ENCODE measurements at places on chromosomes 16 and 17.

DNA sequence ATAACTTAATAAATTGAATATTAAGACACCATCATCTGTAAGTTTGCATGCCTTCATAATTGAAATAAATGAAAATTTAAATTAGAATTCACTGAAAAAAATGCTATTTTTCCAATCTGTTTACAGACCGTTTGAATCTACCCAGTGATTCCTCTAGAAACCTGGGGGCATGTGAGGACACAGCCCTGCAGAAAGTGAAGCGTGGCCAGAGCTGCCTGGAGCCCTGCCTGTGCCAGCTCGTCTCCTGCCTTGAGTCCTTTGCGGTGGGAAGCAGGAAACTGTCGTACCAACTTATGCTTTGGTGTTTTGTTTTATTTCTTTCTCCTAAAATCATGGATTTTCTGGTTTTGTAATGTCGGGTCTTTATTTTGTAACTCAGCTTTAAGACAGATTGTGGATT, 67.8 kb upstream of the FA2H start:
- DNase-seq = no peak

GRCh38 chr16:83747936-83748335, 59.8 kb upstream of the HSBP1 start:
- DNase-seq = no peak

DNA sequence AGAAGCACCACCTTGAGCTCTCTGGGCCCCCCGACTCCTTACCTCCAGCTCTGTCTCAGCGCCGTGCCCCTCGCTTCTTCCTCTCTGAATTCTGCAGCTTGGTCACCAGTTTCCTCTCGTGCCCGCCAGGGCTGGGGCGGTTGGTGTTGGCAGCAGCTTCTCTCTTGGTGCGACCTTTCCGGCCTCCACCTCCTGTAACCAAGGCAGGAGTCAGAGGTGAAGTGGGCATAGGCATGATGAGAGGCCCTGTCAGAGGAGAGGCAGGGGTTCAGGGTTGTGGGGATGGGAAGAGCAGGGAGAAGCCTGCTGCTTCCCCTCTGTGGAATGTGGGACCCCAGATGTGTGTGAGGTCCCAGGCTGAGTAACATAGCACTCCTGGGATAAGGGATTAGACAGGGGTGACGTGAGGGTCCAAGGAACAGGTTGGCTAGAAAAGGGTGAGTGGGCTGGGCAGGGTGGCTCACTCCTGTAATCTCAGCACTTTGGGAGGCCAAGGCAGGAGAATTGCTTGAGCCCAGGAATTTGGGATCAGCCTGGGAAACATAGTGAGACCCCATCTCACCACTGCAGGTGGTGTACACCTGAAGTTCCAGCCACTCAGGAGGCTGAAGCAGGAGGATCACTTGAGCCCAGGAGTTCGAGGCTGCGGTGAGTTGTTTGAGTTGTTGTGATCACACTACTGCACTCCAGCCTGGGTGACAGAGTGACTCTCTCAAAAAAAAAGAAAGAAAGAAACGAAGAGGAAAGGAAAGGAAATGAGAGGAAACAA, 626 bp downstream of the NUPR1 start:
- no peak for DNase-seq

DNA sequence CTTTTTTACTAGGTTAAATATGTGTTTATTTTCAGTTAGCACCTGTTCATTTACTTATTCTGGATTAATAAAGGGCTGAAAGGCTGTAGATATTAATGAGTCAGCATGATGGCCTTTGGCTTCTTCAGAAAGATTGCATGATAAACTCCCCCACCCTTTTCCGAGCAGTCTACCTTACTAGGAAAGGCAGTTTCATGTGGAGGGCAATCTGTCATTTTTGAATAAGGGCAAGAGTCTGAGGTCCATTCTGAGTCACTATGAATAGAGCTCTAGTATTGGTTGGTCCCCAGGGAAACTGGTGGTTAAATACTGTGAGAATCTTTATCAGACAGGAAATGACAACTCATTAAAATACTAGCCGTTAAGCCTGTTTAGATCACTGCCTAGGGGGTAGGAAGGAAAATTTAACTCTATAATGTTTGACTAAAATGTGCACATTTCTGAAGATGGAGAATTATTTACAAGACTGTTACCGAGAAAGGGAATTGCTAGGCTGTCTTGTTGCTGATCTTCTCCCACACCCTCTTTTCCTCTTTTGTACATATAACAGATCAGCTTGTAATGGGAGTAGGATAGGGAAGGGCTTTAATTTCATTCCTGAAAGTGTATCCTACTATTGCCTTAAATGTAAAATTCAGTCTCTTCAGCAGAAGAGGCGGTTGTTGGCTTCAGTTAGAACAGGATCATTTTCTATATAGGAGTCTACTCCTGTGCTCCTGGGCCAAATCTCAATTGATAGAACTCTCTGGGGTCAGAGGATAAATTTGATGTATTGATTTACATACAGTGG, 63.3 kb downstream of the TUBD1 start:
- peak; percentile 67 for DNase-seq

DNA sequence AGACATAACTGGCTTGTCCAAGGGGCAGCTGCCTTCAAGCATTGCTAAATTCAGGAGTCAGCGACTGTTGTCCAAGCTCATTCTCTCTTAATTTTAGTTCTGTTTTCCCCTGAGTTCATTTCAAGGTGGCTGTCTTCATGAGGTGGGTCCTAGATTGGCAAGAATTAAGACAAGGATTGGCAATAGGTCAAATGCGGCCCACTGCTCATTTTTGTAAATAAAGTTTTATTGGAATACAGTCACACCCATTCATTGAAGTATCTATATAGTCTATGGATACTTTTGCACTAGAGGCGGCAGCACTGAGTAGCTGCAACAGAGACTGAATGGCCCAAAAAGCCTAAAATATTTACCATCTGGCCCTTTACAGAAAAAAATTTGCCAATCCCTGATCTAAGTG, 73.8 kb downstream of the TMEM114 start:
- no peak for DNase-seq

DNA sequence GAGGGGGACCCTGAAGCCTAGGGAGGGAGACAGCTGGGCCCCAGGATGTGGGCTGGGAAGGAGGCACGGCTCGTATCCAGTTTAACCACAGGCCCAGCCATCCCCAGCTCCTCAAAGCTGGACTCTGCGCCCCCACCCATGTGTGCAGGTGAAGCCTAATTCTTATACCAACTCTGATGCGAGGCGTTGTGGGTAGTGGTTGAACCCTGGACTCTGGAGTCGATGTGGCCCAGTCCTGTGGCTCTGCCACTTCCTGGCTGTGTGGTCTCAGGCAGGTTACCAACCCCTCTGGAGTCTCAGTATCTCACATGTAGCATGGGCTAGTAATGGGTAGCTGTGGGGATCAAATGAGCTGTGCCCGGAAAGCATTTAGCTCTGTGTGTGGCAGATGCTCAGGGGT, 60.4 kb upstream of the TOB1 start:
- no peak for DNase-seq

DNA sequence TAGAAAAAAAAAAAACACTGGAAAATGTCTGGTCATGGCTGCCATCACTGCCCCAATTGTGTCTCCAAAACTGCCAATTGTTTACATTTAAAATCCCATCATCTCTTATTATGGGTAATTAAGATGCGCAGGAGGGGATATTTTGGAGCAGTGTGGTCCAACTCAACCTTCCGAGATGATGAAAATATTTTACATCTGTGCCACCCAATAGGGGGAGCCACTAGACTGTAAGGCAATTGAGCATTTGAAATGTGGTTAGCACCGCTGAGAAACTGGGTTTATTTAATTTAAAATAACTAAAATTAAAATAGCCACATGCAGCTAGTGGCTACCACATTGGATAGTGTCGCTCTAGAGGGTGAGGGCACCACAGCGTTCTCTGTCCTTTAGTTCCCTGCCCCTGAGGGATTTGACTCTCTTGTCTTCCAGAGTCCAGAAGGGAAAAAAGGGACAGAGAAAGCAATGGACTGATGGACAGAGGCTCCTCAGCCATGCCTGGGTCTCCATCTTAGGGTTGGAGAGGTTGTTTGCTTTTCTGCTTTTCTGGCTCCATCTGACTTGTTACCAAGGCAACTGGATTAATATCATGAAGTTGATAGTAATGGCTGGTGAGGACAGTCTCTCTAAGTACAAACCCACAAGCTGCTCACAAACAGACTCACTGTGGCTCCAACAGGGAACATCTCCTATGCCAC, 3.5 kb downstream of the MPO start:
- DNase-seq = no peak

DNA sequence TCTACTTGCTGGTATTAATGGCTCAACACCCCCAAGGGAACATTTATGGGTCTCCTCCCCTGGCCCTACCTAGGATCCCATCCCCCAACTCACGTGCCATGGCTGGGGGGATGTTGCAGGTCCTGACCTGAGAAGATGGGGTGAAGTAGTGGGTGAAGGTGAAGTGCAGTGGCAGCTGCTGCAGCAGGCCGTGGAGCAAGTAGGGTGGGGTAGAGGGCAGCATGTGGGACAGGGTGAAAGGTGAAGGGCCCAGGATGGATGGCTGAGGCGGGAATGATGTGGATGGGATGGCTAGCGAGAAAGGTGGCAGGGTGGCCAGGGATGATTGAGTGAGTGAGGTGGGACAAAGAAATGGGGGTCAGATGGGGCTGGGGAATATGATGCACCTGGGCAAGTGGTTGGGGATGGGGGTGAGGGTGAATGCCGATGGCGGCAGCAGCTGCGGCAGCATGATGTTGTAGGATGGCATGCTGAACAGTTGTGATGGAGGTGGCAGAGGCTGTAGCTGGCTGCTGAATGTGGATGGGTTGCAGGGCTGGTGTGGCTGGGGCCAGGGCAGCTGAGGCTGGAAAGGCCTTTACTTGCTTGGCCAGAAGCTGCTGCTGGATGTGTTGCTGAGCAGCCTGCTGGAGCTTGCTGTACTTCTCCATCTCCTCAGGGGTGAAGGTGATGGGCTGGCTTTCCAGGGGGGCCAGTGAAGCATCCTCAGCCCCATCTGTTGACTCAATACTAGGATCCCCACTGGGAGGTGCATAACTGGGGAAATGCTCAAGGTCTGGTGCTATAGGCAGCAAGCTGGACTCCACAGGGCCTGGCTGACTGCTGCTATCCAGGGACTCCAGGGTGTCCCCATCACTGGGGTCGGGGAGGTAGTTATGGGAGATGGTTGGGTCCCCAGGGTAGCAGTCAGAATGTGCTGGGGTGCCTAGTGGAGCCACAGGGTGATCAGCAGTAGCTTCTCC, 8.3 kb upstream of the ITGA2B start:
- DNase-seq = no peak

GRCh38 chr16:68117884-68118283, 32.7 kb downstream of the NFATC3 start:
- DNase-seq = no peak

DNA sequence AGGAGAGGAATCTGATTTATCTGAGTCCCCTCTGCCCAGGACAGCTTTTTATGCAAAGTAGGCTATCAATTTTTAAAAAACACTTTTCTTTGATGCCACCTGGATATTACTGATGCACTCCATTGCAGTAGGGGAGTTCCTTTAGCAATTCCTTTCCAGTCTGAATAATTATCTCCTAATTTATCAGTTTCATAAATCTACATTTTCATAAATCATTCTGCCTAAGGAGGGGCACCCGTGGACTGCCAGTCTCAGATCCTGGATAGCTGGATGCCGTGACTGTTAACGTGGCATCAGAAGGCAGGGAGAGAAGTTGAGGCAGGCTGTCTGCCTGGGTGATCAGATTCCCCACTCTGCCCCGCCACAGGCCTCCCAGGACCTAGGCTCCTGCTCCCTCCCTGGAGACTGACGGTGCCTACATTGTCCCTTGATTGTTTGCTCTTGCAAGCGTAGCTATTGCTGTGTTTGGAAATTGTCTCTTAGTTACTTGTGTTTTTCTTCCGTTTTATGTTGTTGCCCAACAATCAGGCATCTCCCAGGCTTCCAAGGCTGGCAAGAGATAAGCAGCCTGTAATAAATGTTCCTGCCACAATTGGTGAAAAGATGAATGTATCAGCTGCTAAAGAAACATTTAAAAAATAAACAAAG, 75.2 kb downstream of the KATNIP start:
- DNase-seq = no peak

- DNase-seq = no peak
These were observed 808 bp upstream of the BAHCC1 start for GRCh38 chr17:81394377-81394920.

DNA sequence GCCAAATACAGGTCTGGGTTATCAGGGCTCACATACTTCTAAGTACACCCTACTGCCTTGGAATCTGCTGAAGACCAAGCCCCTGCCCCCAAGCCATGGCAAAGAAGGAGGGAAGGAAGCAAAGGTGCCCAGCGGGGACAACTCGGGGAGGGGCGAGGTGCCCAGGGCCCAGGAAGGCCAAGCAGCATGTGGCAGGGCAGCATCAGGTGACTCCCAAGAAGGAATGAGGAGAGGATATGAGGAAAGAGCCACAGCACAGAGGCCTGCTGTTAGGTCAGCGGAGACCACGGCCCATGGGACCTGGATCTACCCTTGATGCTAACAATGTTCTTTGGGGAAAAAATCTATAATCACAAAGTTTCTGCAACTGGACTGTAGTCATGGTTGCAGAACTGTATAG, 142.6 kb upstream of the CRHR1 start:
- DNase-seq = no peak

GRCh38 chr16:9077091-9077809, 14.2 kb upstream of the HAPSTR1 start:
- no peak for DNase-seq

- no peak for DNase-seq
These were observed 14.7 kb upstream of the SLX4 start for GRCh38 chr16:3625911-3626732.

DNA sequence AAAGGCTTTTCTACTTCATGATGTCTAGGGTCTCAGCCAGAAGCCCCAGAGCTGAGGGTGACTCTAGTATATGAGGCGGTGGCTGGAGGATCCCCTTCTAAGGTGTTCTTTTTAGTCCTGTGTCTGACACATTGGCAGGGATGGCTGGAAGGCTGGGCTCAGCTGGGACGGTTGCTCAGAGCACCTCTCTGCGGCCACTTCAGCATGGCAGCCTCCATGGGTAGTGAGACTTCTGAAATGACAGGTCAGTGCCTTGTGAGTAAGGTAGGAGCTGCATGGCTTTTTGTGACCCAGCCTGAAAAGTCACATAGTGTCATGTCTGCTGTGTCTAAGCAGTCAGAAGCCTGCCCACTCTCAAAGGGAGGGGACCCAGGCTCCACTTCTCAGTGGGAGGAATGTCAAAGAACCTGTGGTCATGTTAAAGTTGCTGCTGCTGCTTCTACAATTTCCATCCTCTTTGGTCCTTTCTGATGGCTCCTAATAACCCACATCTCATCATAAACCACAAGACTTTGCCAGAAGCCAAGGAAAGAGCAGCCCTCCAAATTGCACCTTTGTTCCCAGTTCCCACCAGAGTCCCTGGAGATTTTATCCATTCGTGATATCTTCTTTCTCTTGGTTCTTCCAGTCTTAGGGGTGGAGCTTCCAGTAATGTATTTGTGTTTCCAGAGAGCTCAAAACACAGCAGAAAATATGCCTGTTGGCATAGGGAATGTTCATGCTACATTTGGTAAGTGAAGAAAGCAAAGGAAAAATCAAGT, 15.4 kb upstream of the KCNG4 start:
- no peak for DNase-seq
